T follicular helper cell (primary cell): ENCODE measurements at places on chromosomes 13 and 19.

GRCh38 chr13:71787414-71787813, 79.6 kb downstream of the DACH1 start:
- no peak for DNase-seq

DNA sequence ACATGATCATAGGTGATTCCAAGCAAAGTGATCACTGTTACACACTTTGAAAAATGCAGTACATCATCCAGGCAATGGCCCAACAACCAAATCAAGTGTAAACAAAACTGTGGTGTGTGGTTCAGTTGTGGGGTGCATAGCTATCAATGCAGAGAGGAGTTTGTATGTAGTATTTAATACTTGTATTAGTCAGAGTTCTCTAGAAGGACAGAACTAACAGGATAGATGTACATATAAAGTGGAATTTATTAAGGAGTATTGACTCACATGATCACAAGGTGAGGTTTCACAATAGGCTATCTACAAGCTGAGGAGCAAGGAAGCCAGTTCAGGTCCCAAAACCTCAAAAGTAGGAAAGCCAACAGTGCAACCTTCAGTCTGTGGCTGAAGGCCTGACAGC, 249.3 kb upstream of the HTR2A start:
- DNase-seq, result no peak

DNA sequence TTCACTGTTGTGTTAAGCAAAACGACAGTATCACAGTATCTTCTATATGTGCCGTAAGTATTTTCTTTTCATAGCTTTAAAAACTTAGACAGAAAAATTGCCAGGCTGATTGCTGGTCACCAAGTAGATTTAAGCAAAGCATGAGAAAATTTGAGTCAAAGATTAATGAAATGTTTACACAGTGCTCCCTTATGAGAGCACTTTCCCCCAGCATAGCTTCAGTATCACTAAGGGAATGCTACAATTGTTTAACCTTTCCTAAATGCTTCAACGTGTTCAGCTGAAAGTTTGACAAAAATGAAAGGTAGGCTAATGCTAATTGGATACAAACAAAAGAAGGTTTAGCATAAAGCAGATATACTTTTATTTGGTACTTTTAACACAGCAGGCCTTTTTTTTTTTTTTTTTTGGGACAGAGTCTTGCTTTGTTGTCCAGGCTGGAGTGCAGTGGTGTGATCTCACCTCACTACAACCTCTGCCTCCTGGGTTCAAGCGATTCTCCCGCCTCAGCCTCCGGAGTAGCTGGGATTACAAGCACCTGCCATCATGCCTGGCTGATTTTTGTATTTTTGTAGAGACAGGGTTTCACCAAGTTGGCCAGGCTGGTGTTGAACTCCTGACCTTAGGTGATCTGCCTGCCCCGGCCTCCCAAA, 23.4 kb downstream of the PCCA start:
- no peak for DNase-seq

DNA sequence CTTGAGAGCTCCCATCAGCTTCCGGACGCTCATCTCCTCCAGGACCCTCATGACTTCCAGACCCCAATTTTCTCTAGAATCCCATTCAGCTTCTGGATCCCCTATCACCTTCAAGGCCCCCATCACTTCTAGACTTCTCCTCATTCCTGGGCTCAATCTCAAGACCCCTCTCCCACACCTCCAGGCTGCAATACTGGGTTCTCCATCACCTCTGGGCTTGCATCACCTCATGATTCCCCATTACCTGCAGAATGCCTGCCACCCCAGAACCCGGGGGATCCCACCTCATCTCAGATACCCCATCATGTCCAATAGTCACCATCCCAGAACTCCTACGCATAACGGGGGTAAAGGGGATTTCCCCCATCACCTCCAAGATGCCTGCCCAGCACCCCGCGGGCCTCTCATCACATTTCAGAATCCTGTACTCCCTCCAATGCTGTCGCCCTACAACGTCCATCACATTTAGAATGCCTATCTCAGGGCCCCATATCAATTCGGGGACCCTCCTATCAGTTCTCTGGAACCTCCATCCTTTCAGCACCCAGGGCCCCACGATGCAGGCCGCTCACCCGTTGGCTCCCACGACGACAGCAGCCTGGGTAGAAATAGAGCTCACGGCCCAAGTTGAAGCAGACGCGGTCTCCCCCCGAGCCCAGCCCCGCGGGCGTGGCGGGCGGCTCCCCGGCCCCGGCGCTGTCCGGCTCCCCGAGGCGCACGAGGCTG, 738 bp downstream of the DMWD start:
- no peak for DNase-seq

DNA sequence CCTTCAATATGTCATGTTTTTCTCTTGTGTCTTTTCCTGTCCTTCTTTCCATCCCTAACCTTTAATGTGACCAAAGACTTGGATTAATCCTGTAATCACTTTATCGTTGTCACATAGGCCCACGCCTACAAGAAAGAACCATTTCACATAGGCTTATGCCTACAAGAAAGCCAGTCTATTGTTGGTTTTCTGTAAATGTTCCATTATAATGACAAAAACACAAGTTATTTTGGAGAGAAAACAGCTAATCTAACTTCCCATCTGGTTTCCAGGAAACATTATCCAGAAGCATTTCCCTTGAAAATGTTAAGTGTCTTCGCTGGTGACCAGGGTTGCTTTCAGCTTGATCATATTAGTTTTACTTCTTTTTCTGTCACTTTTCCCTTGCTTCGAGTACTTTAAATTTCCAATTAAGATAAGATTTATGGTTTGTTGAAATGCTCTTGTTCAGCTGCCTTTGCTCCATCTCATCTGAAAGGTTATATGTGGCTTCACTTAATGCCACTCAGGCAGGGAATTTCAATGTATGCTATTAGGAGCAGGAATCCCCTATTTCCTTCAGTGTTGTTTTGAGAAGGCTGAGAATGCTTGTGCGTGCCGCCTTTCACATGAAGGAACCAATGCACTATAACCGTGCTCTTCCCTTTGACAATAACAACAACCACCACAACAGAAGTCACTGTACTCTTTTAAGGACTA, 708.2 kb downstream of the EFNB2 start:
- DNase-seq, result no peak

DNA sequence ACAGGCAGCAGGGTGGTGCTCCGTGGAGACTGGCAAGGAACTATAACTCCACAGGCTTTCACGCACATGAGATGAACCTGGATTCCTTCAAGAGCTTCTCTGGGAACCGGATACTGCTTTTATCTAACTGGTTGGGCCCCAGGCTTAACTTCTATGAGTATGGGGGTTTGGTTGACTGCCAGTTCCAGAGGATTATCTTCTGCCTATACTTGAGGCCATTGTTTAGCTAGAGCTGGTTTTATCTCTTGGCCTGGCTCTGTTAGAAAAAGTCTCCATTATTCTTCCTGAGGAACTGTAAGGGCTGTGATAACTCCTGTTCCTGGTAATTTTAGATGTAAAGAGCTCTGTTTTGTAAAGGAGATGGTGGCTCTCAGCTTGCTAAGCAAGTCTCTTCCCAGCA, 40.9 kb downstream of the ZNF846 start:
- DNase-seq, result no peak

- peak; percentile 7 for DNase-seq
Measured at GRCh38 chr19:41225238-41226052, 6.4 kb downstream of the AXL start.

GRCh38 chr19:11261431-11261970, 823 bp downstream of the DOCK6 start:
- no peak for DNase-seq

DNA sequence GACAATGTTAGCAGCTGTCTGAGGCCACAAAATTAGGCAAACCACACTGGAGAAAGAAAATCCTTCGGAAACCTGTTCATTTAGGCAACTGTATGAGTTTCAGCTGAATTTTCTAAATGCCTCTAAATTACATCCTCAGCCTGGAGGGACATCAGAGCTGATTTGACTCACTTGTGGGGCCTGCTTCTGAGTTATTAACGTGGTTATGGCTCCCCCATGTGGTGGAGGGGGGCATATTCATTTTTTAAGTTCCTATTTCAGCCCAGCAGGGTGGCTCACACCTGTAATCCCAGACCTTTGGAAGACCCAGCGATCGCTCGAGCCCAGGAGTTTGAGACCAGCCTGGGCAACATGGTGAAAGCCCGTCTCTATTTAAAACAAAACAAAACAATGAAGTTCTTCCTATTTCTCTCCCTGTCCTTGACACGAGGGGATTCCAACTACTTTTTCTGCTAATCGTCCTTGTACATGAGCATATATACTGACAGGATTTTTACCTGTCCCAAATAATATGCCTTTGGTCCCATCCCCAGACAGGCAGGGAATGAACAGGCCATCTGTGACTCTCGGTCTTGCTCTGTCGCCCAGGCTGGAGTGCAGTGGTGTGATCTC, 31.5 kb upstream of the HIF3A start:
- peak; percentile 53 for DNase-seq

DNA sequence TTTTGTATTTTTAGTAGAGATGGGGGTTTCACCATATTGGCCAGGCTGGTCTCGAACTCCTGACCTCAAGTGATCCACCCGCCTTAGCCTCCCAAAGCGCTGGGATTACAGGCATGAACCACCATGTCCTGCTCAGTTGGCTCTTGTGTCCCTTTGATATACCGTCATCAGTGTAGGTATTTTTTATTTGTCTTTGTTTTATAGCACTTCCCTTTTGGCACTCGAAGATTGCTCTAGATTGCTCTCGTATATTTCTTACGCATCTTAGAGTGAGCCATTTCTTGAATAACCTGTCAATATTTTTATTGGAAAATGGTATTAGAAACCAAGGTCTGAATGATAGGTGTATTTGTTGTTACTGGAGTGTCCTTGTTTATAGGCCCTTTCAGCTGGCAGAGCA, 9.4 kb downstream of the SETDB2 start:
- DNase-seq, result no peak

DNA sequence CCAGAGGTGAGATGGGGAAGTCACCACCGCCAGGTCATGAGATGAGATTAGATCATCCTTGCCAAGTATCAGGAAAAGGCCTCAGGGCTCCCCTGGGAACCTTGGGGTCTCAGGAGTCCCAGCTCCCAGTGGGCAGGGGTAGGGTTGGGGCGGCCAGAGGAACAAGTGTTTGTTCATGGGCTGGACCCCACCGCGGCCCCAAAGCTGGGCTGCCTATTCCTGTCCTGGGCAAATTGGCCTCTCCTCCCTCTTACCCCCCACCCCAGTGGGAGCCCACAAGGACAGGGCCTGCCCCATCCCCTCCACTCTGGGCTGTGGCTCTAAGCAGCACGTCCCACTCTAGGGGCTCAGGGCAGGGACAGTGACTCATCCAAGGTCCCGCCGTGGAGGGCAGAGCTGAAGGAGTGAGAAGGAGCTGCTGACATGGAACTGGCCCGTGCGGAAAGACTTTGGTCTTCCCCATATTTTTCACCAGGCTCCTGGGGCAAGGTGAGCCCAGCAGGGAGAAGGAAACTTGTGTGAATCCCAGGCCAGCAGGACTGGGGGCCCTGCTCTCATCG, 4.0 kb upstream of the HCN2 start:
- no peak for DNase-seq

- no peak for DNase-seq
Measured at GRCh38 chr19:16436780-16437332, 34.9 kb downstream of the EPS15L1 start.

DNA sequence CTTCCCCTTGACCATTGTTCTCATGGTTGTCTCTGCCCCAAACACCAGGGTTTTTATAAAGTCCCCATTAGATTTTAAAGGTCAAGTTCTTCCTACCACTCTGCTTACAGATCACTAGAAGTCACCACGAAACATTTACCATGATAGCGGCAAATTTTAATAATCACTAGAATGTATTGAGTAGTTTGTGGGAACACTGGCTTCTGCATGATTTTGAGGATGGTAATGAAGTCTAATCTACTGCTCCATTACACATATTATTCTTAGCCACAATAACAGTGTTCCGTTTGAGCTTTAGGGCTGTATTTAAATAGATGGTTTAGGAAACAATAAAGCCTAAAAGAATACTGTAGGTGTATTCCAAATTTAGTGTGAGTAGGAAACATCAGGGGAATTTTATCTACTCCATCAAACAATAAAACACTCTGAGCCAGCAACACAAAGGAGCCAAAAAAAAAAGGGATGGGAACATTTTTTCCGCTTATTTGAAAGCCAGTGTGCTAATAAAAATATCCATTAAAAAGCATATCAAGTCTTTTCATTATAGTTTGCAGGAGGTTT, 49.7 kb downstream of the KLF12 start:
- DNase-seq, result no peak

DNA sequence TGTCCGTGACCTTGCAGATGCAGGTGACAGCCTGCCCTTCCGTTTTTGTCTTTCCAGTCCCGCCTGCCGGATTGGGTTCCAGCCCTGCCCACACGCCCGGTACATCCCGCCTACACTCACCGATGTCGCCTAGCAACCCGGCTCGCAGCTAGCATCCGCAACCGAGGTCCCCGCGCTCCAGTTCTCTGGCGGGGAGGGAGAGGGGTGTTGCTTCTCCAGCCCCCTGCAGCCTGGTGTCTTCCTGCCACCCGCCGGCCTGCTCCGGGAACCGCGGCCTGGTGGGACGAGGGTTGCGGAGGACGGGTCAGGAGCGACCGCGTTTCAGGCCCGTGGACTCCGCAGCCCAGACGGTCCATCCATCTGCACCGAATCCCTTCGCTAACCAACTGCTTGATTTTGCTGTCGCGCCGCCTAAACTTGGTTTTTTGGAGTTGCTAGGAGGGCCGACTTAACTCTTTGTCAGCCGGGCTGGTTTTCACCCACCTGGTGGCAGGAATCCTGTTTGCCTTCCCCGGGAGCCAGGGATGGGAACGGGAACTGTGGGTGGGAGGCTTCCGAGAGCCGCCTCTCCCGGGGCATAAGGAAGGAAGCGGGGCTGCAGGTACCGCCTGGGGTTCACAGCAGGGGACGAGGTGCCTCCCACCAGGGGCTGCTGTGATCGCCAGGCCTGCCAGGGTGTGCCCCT, 15.4 kb upstream of the MATK start:
- peak; percentile 26 for DNase-seq

DNA sequence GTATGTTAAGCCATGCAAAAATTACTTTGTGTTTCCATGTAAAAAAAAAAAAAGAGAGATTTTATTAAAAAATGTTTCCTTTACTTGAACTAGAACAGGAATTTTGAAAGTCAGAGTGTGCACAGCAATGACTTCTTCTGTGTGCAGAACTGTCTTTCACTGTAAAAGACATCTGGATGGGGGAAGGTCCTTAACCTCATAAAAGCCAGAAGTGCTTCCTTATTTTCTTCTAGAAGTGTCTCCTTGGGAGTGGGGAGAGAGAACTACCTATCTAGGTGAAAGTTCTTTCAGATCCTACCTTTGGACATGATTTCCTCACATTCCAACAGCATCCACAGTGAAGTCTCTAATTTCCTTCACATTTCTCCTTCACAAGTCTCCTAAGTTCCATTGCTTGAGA, 360.3 kb downstream of the FGF14 start:
- DNase-seq, result no peak

DNA sequence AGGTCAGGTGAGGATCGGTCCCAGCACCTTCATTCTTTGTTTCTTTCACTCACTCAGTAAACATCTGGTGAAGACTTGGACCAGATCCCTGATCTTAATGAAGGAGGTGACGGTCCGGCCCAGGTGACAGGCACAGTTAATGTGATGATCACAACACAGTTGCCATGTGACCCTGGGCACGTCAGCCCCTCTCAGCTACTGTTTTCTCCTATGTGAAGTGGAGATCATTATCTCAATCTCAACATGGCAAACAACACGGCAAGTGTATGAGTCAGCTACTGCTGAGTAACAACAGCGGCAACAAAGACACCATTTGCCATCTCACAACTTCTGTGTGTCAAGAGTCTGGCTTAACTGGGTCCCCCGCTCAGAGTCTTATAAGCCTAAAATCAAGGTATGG, 74.6 kb downstream of the GNG7 start:
- DNase-seq, result no peak
